ENCODE measurements at places on chromosomes 4 and X.

GRCh38 chrX:17470136-17470535 is 95.1 kb downstream of the NHS start:
- no peak for DNase-seq

DNA sequence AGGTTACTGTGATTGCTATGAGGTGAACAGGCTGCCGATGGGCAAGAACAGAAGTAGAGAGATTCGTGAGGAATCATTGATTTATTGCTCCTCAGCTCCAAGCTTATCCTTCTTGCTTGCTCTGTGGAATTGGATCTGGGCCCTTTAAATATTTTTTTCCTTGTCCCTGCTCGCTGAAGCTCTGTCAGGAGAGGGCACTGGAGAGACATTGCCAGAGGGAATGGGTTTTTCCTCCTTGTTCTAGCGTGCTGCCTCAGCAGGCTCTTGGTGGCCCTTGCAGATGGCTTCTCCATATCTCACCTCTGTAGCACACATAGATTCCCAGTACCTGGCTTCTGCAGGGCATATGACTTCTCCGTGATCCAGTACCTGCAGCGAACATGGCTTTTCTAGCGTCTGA is 67.4 kb downstream of the CNGA2 start:
- no peak for DNase-seq

DNA sequence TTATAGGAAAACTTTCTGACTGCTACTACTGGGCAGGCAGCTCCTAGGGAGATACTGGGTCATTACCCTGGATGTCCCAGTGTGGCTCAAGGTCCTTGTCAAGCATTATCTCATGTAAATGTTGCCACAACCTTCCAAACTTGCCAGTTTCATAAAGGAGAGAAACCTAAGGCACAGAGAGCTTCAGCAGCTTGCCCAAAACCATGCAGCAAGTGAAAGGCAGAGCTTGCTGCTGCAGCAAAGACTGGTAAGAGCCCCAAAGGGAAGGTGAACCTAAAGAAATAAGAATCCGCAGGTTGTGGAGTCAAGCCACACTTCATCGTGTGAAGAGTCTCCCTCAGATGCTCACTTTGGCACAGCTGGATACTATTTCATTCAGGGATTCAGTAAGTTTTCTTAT is 2.3 kb downstream of the MPP1 start:
- no peak for DNase-seq

- no peak for DNase-seq
Measured at GRCh38 chrX:129706400-129707072, 32.2 kb upstream of the XPNPEP2 start.

- no peak for DNase-seq
Measured at GRCh38 chr4:16264798-16265197, 38.5 kb upstream of the TAPT1 start.

DNA sequence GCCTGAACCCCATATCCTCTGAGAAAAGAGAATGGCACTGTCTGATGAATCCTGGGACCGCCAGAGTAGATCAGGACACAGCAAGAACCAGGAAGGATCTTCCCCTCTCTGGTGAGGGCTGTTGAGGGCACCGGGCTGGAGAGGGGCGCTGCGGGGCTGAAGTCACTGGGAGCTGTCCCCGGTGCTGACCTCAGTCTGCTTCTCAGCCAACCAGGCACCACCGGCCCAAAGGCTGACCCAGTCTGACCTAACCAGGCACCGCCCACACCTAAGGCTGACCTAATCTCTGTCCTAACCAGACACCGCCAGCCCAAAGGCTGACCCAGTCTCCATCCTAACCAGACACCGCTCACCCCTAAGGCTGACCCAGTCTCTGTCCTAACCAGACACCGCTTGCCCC is 82.8 kb downstream of the CPZ start:
- no peak for DNase-seq

DNA sequence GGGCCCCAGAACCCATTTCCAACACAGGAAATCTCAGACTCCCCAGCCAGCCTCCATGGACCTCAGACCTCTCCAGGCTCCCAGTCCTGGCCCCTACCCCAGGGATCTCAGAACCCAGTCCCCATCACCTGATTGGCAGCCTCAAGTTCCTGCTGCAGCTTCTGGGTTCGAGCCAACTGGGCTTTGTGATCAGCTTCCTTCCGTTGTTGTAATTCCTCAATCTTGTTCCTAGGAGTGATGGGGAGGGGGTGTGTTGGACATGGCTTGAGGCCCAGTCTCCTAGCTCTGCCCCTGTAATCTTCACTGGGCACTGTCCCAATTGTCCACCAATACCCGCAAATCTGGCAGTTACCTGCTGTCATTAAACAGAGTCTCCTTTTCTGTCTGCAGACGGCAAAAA is 12.6 kb downstream of the GRIPAP1 start:
- DNase-seq: no peak

DNA sequence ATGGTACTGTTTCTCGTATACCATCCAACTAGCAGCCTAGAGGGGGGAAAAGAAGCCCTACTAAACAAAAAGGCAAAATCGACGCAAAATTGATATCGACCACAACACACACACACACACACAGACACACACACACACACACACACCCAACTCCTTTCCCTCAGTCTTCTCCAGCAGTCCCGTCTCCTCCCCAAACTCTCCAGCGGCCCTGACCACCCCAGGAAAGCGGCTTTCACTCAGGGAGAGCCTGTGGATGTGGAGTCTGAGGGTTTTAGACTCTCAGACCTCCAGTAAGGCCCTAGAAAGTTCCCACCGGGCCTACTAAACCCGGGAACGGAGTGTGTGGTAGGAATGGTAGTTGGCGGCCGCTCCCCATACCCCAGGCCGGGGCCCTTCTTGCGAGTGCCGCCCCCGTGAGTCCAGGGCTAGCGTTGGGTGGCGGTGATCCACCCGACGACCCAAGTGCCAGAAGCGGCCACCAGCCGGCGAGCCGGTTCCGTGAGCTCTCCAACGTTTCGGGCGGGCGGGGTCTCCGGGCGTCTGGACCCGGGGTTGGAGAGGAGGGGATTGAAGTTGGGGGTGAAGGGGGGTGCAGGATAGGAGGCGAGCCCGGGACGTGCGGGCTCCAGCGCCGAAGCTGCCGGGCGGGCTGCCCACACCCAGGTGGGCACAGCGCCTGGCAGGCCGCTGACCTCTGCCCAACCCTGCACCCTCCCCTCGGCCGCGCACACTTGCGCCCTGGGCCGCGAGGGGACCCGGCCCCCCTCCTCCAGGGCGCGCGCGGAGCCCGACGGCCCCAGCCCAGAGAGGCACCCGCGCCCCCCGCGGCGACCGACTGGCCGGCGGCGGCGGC is 13.7 kb downstream of the ARX start:
- no peak for DNase-seq

GRCh38 chrX:78322863-78323262 is 4.5 kb downstream of the CYSLTR1 start:
- DNase-seq: no peak

GRCh38 chr4:27917381-27917780 is 1056.7 kb downstream of the STIM2 start:
- DNase-seq: no peak

Data from AG04449 (cell line).